Effector memory CD8-positive, alpha-beta T cell (primary cell): ENCODE measurements at places on chromosomes 1 and 21.

- DNase-seq = no peak
Observed at GRCh38 chr1:59692591-59692990, 122.2 kb upstream of the HOOK1 start.

DNA sequence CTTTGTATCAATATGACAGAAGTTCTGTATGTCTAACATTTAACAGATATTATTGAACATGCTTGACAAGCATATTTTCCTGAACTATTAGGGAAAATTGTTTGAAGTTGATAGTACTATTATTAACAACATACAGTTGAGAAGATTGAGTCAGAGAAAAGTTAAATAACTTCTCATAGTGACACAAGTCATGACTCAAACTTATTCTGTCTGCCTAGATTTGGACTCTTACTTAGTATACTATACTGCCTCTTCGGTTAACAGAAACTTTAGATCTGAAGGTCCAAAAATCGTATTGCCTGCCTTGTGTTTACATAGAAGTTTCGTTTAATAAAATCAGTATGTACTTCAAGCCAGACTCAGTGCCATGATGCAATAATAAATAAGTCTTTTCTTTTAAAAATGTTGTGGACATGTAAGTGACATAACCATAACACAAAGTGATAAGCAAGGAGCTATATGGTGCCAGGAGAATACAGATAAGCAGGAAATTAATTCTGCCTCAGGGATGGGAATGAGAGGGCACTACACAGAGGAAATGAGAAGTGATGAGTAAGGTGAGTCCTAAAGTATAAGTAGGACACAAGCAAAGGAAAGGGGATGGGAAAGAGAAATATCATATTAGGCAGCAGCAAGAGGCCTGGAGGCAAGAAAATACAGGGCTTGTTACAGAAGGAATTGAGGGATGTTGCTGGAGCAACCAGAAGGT lies 48.1 kb downstream of the LHX9 start:
- no peak for DNase-seq

GRCh38 chr1:39987869-39988268 lies 32.9 kb downstream of the MFSD2A start:
- DNase-seq = no peak

GRCh38 chr21:41869771-41870170 lies 9.4 kb downstream of the PRDM15 start:
- DNase-seq = no peak

- DNase-seq = no peak
Observed at GRCh38 chr1:52413410-52413989, 9.1 kb downstream of the PRPF38A start.
